GM10248 (cell line): ENCODE measurements at places on chromosomes 7 and 10.

DNA sequence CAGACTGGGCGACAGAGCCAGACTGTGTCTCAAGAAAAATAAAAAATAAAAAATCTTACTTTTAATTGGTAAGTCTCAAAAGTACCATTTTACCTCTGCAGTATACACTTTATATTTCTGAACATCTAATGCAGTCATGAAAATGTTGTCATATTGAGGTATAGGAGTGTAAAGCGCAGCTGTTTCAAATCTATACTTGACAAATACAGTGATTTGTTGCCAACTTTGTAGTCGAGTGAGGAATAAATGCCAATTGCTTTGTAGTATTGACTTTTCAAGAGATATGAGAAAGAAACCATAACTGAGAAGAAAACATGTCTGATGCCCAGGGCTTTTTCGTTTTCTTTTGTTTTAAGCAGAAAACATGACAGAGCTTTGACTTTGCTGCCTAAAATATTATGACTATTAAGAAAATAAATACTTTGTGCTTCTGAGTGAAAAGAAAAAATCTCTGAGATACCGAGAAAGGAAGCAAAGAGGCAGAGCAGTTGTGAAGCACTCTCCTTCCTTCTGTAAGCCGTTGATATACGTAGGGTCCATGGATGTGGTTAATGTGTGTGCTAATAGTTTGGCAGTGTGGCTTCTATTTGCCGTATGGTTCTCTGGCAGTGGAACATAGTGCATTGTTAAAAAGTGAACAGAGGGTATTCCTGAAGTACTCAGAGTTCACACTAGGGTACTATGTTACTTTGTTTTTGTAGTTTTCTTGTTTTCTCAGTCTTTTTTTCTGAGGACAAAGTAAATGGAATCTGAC lies 38.2 kb downstream of the AVL9 start:
- DNase-seq, result no peak

GRCh38 chr7:139776486-139777132 lies 1.2 kb downstream of the HIPK2 start:
- peak; percentile 34 for DNase-seq

- no peak for DNase-seq
These were observed 371.9 kb downstream of the BMPER start for GRCh38 chr7:34277016-34277802.

GRCh38 chr10:60817398-60817805 lies 39.1 kb downstream of the CDK1 start:
- no peak for DNase-seq

DNA sequence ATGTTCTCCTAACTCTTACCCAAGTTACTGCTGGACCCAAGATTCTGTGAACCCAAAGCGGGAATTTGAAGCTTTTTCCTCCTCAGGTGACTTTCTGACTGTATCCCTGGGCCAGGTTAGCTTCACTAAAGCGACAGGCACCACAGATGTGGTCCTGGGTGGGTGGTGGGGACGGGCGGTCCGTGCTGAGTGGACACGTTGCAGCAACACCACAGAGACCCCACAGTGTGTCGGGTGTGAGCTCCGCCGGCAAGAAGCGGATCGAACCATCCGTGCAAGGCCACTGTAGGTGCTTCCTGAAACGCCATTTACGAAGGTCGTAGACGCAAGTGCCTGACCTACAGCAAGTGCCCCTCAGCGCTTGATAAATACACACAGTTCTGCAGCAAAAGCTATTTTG lies 325.9 kb downstream of the ADARB2 start:
- no peak for DNase-seq

- no peak for DNase-seq
These were observed 69.0 kb upstream of the FAM180A start for GRCh38 chr7:135817583-135817982.

GRCh38 chr7:94276027-94276426 lies 118.7 kb upstream of the COL1A2 start:
- DNase-seq, result no peak

DNA sequence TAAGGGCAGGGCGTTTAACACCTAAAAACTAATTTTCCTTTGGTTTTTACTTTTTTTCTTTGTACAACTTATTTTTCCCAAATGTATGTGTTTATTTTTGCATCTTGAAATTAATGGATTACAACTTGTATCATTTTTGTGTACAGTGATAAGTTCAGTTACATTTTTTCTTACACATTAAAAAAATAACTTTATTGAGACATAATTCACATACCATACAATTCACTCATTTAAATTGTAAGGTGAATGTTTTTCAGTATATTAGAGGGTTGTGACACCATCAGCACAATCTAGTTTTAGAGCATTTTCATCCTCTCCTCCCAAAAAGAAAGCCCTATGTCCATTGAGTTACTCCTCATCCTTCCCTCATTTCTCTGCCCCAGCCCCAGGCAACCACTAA lies 11.6 kb downstream of the OGDH start:
- no peak for DNase-seq

DNA sequence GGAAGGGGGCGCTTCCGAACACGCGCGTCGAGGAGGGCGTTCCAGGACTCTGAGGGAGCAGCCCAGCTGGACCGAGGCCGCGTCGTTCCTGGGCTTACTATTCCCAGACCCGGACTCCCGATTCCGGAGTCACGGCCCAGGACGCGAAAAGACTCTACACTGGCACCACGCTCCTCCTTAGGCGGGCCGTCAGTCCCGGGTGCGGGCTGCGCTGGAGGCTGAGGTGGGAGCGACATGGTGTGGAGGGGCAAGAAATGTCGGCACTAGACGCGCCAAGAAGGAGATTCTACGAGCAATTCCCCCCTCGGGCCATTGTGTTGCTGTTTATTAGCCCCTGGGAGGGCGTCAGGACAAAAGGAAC lies 584 bp upstream of the RUNDC3B start:
- no peak for DNase-seq

- no peak for DNase-seq
These were observed 597.6 kb downstream of the PARD3 start for GRCh38 chr10:34217524-34217923.

GRCh38 chr10:125148528-125148927 lies 11.8 kb downstream of the CTBP2 start:
- no peak for DNase-seq

DNA sequence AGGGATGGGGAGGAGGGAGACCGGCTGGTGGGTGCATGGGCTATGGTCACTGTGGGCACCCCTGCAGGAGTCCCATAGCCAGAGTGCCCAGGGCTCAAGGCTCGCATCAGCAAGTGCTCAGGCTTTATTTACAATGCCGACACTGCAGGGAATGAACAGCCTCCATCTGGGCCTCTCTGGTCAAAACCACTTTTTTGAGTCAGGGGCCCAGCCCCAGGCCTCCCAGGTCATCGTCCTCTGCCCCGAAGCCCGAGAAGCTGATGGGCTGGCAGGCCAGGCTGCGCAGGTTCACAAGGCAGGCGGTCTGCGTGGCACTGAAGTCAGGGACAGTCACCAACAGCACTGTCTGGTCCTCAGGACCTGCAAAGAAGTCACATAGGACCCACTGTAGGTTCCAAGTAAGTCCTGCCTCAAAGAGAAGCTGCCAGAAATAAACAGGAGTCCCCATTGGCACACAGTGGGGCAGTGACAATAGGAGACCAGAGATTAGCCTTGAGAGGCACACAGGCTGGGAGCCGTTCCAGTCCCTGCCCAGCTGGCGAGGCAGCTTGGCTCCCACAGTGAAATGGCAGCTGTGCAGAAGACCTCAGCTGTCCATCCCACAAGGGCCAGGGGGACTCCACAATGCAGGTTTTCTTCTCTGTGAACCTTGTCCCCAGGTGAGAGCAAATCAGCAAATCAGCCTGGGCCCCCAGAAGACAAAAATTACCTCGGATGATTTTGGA lies 8.6 kb downstream of the POLD2 start:
- no peak for DNase-seq

GRCh38 chr10:76651154-76651553 lies 986.5 kb downstream of the KCNMA1 start:
- no peak for DNase-seq

- no peak for DNase-seq
These were observed 107.3 kb upstream of the EFCAB10 start for GRCh38 chr7:105688617-105689016.

DNA sequence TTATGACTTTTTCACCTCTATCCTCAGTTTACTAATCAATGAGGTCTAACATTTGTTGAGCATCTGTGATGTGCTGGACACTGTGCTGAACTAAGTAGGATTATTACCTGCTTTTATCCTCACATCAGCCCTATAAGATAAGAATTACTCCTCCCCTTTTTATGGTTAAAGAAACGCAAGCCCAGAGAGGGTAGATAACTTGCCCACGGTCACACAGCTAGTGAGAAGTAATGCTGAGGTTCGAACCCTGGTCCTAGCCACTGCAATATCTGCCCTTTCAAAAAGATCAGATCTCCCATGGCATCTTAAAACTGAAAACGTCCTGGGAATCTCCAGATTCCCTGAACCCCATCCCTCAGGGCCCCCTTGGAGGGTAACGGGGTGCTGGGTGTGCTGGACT lies 118.3 kb downstream of the C10orf105 start:
- DNase-seq, result no peak

DNA sequence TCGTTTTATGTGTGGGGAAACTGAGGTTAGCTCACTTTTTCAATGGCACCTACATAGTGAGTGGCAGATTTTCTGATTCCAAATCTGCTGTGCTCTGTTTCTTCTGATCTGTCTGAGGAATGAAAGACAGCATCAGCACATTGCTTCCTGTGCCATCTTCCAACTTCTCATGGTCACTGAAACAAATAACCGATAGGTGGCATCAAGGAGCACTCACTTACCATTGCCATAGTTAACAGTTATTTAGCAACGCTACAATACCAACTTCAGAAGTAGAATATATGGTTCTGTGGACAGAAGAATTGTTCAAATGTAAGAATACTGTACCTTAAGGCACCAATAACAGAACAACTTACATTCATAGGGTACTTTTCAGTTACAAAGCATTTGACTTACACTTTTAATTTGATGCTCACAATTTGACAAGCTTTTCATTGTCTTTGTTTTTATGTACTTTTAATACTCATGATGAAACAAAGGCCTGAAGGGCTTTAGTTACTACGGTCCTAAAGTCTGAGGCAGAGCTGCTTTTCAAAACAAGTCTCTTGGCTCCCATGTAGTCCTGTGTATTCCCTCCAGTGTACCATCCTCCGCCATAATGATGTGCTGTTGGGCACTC lies 228.9 kb upstream of the TCF7L2 start:
- peak; percentile 30 for DNase-seq

DNA sequence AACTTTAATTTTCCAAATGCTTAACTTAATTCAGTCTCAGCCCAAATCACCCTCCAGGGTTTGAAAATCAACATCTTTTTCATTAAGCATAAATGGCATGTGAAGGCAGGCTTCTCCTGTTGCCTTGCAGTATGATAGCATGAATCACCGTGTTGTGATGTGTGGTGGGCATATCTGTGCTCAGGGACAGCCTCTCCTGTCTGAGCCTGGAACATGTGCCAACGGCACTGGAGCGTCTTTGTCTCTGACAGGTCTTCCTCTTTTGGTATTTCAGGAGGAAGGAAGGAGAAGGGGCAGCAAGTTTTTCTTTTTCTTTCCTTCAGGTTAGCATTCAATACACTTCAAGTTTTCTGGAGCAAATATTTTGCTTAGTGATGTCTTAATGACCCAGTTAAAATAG lies 57.6 kb downstream of the LRGUK start:
- DNase-seq, result no peak

GRCh38 chr10:110947061-110947595 lies 27.7 kb downstream of the SHOC2 start:
- no peak for DNase-seq

DNA sequence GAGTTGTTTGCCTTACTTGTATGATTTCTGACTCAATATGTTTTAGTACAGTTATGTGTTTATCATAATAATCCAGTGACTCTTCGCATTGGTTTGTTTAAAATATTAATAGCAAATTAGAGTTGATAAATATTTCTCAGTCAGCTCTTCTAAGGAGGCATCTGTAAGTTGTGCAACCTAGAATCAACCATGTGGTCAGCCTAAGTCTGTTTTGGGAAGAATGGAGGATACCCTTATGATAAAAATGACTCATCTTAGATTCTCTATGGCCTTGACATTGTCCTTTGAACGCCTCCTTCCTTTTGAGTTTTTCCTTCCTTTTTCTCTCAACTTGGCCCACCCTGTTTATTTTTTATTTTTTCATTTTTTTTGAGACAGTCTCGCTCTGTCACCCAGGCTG lies 18.8 kb downstream of the DNAJC9 start:
- no peak for DNase-seq

- DNase-seq, result peak; percentile 25
These were observed 15.6 kb downstream of the ASB4 start for GRCh38 chr7:95501261-95501832.

DNA sequence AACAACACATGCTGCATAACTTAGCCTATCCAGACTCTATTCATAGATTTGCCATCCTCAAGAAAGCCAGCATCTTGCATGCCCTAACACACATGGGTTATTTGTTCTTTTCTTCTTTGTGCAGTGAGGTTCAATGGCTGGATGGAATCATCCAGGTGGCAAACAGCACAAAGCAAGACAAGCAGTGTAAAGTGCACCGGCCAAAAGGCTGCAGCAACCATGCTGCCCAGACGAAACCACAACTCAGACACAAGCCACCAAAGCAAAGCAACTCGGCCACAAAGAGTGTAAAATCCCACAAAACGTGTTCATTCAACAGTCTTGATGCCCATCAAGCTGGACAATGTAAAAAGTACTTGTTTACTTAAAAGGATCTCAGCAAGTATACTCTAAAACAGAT lies 76.9 kb downstream of the PIP4K2A start:
- DNase-seq, result no peak

GRCh38 chr10:55426138-55426537 lies 625.1 kb upstream of the PCDH15 start:
- no peak for DNase-seq

DNA sequence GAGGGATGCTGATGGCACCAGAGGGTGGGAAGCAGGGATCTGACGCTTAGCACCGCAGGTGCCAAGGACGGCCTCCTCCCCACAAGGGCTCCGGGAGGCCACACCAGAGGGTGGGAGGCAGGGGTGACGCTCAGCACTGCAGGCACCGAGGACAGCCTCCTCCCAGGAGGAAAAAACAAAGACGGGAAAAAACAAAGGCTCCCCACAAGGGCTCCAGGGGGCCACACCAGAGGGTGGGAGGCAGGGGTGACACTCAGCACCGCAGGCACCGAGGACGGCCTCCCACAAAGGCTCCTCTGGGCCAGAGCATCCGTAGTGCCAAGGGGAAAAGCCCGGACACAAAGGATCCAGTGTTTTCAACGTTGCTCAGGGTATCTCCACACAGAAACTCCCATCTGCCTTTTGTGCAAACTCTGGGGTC lies 25.6 kb downstream of the DIP2C start:
- DNase-seq, result no peak

DNA sequence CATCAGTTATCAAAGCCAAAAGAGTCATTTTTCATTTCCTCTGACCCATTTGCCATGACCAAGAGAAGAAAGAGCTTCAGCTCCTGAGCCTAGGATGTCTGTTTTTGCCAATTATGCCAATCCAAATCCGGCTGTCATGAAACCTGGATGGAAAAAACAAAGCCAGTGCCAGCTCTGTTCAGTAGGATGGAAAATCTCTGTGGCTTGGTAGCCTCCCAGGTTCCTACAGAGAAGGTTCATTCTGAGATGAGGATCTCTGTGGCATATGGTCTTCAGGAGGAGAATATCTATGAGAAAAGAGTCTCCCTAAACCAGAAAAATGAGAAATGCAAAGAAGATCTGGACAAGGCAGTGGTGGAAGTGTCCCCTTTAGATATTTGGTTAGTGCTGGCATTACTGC lies 475.4 kb downstream of the CNTNAP2 start:
- no peak for DNase-seq
